GM04504 (cell line): ENCODE measurements at places on chromosomes 12 and 14.

DNA sequence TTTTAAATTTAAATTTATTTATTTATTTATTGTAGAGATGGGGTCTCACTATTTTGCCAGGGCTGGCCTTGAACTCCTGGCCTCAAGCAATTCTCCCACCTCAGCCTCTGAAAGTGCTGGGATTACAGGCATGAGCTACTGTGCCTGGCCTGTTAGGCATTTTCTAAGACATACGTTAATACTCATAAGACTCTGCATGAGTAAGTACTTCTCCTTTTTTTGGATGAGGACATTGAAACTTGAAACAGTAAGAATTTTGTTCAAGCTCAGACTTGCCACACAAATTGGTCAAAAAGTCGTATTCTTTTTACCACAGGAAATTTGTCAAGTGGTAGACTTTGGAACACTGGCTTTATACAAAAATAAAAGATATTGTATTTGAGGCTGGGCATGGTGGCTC, 187.4 kb upstream of the RASSF8 start:
- no peak for DNase-seq

DNA sequence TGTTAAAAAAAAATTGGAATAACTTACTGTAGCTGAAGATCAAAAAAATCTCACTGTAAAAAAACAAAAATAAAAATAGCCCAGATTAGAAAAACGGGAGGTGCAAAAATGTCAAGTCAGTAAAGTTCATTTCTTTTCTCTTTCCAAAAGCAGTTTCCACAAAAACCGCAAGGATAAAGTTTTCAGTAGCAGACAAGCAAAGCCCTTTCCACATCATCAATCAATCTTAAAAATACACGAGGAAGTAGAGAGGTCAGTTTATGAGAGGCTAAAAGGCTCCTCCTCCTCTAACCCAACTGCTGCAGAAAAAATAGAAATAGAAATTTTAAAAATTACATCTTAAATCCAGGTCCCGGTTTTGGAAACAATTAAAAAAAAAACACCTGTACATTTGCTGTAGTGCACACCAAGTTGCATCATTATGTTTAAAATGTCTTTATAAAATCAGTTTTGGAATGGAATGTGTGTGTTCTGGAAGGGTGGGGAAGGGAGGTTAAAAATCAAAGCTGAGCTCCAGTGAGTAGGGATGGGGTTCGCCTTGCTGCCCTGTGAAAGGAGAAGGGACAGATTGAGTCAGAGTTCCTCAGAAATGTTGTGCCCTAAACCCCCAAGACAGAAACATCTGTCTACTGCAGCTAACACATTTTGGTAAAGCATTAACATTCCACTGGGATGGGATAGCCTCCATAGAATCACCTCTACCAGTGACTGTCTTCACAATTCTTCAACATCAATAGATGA, 5.8 kb downstream of the HNRNPC start:
- DNase-seq, result no peak

DNA sequence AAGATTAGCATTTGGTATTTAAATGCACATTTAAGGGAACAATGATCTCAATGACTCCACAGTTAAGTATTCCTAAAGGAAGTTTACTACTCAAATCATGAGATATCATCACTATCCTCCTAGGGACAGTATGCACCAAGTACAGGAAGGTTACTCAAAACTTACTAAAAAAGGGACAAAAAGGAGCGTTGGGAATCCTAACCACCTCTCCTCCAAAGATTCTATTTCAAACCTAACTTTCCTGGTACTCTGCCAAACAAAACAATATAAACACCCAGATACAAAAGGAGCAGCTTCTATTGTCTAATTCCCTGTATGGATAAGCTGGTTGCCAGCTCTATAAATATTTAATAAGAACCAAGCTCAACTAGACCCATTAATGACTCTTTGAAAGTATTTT, 377.7 kb downstream of the NUAK1 start:
- DNase-seq, result no peak

GRCh38 chr12:90076851-90077319, 368.2 kb upstream of the ATP2B1 start:
- DNase-seq, result no peak

GRCh38 chr14:75188520-75189268, 12.3 kb upstream of the TMED10 start:
- DNase-seq, result no peak

DNA sequence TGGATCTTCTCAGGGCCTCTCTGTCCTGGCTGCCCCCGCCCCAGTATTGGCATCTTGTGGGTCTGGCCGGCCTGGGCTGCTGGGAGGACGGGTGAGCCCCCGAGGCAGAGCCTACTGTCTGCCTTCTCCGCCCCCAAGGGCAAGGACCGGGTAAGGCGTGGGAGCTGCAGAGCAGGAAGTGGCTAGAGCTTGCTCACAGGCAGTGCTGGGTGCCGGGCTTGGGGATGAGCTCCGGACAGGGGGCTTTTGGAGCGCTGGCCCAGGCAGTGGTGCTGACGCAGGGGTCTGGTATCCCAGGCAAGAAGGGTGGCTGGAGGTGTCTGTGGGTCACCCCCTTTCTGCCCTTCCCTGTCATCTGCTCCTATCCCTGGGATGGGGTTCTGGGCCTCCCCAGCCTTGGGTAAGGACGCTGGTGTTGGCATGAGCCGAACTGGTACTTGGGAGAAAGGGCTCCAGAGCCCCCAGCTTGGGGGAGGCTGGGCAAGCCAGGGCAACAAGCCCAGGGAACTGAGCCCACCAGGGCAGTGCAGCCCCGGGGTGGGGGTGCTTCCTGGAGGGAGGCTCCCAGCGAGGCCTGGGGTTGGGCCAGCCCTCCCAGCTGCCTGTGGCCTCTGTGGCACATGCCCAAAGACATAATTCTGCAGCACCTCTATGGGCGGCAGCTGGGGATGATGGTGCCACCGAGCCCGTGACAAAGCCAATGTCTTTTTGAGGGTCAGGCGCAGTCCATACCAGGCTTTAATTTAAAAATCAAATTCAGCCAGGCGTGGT, 126.3 kb downstream of the KIF26A start:
- DNase-seq, result no peak

DNA sequence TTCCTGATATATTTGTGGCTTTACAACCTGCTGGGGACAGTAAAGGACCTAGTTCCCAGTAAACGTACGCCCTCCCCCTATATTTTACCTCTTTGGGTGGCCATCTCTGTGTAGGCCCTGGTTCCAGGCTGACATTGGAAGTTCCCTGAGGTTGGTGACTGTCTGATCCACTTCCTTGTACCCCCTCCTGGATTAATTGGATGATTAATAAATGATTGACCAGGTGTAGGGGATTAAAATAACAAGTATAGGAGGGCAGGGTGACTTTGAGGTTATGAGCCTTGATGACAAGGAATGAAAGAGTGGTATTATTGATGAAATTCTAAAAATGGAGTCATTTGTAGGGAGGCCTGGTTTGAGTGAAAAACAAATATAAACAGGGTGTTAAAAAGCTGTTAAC, 9.6 kb downstream of the SUSD6 start:
- DNase-seq, result no peak

DNA sequence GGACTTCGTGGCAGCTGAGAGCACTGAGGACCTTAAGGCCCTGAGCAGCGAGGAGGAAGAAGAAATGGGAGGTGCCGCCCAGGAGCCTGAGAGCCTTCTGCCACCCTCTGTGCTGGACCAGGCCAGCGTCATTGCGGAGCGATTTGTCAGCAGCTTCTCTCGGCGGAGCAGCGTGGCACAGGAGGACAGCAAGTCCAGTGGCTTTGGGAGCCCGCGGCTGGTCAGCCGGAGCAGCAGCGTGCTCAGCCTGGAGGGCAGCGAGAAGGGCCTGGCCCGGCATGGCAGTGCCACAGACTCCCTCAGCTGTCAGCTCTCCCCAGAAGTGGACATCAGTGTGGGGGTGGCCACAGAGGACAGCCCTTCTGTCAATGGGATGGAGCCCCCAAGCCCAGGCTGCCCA, 37.0 kb downstream of the PLEKHG3 start:
- no peak for DNase-seq

- no peak for DNase-seq
Observed at GRCh38 chr12:11728154-11728755, 78.8 kb downstream of the ETV6 start.

DNA sequence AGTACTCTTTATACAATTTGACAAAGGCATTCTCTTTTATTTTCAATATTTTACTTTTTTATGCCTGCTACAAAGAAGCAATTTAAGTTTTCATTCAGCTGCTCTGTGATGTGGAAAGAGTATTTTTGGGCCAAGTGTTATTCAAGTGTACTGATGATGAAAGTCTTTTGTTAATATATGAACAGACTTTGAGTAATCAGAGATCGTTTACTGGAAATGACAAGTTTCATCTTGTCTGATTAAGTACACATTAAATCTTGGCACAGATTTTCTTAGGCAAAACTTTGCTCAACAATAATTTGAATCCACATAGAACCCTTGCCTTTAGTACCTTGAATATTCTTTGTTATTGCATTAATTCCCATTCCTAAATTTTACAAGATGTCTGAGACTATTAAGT, 13.3 kb upstream of the PZP start:
- DNase-seq, result no peak

DNA sequence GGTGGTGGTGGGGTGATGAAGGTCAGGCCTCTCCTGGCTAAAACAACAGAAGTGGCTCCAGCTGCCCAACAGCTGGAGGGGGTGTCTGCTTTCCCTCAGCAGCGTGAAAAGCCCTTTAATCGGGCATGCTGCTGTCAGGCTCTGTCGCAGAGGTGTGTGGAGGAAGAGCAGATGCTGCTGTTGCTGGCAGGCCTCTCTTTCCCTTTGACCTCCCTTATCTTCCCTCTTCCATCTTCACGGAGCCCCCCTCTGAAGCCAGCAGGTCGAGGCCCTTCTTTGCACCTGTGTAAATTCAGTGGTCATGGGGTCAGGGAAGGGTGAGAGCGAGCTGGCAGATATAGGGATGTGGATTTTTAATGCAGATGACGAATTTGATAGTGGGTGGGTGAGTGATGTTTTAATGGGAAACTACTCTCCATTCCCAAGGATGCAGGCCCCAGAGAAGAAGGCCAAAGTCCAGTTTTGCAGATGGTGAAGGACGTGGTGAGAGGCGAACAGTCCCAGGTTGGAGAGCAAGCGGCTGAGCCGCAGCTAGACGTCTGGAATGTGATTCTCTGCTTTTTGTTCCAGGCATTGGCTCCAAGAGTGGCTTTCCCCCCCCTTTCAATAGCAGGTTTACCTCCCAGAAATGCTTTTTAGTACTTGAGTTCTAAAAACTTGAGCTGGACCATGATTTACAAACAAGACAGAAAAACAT, 64.0 kb downstream of the SMOC1 start:
- no peak for DNase-seq

- DNase-seq, result peak; percentile 24
Observed at GRCh38 chr12:62537551-62537950, 70.9 kb downstream of the MON2 start.

- DNase-seq, result no peak
Observed at GRCh38 chr12:4607056-4607455, 41.8 kb downstream of the AKAP3 start.

- no peak for DNase-seq
Observed at GRCh38 chr12:114201794-114202193, 204.2 kb downstream of the TBX5 start.

DNA sequence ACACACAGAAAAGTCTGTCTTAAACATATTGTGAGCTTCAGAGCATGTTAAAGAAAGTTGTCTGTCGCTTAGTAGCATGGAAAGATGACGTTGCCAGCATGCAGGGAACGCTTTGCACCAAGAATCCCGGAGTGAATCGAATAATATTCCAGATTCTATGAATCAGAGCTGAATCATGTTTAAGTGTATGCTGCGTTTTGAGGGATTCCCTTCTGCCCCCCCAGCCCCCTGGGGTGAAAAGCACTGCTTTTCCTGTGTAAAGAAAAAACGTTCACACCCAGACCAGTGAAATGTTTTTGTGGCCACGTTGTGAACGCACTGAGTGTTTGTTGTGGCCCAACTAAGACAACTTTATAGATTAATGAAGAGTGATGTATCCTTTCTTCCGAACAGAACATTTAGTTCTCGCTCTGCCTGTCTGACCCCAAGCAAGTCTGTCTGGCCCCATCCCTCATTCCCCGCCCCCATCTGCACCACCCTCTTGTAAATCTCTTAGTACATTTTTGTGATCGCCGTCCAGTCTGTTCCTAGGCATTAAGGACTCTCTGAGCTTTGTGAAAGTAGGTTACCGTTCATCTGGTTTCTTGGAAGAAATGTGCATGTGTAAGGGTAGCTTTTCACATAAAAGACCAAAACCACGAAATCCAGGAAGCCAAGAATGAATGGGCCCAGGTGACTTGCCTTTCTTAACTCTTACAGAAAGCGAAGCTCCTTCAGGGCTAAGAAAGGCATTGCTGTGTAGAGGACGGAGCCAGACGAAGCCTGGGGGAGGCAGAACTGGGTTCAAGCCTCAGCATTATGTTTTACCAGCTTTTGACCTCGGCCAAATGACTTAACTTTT, 103.0 kb downstream of the SAMD4A start:
- DNase-seq, result no peak

- DNase-seq, result no peak
Observed at GRCh38 chr12:111428081-111428727, 22.5 kb downstream of the SH2B3 start.

DNA sequence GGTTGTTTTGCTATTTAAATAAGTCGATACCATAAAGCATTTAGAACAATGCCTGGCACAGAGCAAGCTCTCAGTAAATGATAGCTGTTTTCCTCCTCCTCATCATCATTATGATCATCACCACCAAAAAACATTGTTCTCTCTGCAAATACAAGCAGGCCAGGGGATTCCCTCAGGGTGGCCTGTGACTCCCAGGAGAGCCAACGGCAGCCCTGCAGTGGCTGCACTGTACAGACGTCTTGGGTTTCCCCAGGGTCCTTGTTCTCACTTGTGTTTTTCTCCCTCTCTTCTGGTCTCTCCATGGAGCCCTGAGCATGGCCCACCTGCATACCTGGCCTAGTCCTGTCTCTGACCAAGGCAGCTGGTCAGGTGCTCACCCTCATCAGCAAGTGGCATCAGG, 290.9 kb upstream of the PWP1 start:
- no peak for DNase-seq

DNA sequence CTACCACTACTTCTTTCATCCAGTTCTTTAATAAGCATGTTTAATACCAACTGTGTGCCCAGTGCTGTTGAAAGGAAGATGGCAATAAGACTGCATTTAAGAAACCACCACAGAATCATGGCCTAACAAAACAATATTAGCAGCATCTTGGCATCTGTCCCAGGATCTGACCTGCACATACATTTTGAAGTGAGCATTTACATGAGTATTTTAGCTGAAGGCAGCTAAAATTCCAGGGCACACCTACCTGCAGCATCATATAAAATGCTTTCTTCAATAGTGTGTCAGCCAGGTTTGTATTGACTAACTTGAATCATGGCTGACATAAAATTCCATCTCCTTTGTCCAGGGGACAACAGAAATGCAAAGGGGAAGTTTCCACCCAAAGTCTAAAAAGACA, 65.0 kb upstream of the ARHGAP5 start:
- no peak for DNase-seq

DNA sequence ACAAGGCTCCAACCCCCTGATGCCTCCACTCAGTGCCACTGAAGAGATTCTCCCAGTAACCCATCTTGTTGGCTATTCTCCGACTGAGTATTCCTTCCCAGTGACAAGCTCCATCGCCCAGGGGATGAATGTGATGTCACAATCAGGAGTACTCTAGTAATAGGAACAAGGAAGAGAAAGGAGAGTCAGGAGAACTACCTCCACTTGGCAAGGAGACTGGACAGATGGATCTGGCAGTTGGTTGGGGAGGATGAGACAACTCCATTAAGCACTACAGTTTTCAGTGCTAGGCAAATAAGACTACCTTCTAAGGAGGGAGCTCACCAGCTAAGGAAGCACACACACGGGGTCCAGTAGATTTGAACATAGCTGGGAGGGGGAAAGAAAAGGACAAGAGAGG, 5.3 kb downstream of the RNF41 start:
- DNase-seq, result no peak
